Fibroblast of skin of left quadriceps (primary cell): ENCODE measurements at places on chromosomes 11 and 22.

DNA sequence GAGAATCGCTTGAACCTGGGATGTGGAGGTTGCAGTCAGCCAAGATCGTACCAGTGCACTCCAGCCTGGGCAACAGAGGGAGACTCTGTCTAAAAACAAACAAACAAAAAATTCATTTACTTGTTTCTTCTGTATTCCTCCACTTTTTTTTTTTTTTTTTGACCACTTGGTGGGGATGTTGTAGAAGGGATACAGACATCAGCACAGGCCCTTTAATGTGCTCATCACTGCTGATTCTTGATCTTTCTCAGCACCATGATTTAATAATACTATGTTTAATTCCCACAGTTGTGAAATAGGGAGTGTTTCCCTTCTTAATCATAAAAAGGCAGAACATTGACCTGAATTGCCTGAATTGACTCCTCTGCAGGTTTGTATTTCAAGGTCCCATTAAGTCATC, 4.5 kb downstream of the TTC9C start:
- DNase-seq, result no peak

- DNase-seq, result no peak
Observed at GRCh38 chr11:115181538-115181937, 322.7 kb downstream of the CADM1 start.

GRCh38 chr11:17519061-17519885, 24.9 kb downstream of the USH1C start:
- no peak for DNase-seq

- no peak for DNase-seq
Observed at GRCh38 chr11:11980841-11981308, 27.6 kb downstream of the DKK3 start.

GRCh38 chr11:7314811-7315604, 63.3 kb downstream of the SYT9 start:
- no peak for DNase-seq

DNA sequence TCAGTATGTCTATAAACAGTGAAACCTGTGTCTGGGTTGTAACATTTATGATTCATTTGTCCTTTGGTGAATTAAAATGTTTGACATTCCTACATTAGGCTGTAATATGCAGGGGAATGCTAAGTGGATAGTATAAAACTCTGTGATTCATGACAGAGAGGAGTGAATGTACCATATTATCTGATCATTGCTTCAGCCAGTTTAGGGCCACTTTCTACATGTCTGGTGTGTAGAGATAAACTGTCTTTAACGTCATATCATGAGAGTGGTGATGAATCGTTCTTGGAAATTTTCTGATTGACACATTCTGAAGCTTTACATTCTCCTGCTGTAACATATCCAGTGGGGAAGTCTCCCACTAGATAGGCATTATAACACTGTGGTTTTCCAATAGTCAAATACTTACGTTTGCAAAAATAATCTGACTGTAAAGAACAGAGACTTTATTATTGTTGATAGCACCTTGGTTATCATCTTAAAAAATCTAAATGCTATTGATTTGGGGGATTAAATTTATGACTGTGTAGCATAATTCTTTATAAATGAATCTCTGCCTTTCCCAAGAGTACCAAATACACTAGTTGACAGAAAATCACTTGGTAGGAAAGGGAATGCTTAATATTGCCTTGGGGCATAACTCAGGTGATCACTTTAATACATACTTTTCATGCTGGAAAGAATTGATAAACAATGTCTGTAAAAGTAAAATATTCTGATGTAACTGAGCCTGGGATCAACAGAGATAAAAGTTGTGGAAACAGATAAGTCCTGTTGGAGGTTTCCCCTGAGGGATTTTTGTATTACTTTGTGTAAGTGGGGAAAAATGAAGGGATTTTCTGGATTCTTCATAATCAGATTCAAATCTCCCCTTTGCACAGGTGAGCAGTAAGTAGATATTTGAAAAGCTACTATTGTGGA, 427.9 kb downstream of the JRKL start:
- DNase-seq, result no peak

DNA sequence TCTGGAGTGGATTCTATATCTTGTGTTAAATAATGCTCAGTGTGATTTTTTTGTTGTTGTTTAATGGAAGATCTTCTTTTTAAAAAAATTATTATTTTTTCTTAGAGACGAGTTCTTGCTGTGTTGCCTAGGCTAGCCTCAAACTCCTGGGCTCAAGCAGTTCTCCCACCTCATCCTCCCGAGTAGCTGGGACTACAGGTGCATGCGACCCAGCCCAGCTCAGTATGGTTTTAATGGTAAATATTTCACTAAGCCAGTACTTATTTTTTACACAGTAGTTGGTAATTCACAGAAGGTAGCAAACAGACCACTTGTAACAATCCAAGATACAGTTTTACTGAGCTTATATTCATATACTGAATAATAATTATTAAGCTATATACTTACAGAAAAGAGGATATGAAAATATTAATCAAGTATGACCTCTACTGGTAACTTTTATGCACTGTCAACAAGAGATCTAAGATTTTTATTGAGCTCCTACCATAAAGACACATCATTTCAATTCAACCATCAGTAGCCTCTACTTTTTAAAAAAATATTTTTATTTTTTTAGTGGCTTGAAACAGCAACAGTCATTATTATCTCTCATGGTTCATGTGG, 6.1 kb upstream of the CD59 start:
- DNase-seq, result no peak

GRCh38 chr11:26348776-26349175, 16.8 kb downstream of the ANO3 start:
- DNase-seq, result no peak
